ENCODE measurements at places on chromosomes 3 and 15.
A peak's percentile ranks its signal among the peaks of the same experiment; 100 is the strongest.

- peak; percentile 58 for DNase-seq
Observed at GRCh38 chr3:42190701-42191442, 75.1 kb downstream of the CCK start.

DNA sequence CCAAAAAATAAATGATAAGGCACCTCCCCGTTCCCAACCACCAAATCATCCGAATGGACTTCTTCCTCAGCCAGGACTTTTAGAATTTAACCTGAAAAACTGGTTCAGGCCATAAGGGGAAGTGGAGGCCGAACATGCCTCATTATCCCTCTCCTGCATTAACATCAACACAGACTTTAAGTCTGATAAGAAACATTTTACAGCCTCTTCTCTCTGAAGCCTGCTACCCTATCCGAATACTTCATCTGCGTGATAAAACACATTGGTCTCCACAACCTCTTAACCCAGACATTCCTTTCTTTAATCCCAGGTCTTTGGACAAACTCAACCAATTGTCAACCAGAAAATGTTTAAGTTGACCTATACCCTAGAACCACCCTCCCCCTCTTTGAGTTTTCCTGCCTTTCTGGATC, 850 bp upstream of the SLC41A3 start:
- no peak for DNase-seq

- no peak for DNase-seq
Observed at GRCh38 chr3:143511174-143511879, 336.9 kb downstream of the SLC9A9 start.

- DNase-seq, result no peak
Observed at GRCh38 chr3:152870027-152870426, 35.1 kb downstream of the P2RY1 start.

- DNase-seq, result no peak
Observed at GRCh38 chr15:98051734-98052133, 91.2 kb downstream of the ARRDC4 start.

DNA sequence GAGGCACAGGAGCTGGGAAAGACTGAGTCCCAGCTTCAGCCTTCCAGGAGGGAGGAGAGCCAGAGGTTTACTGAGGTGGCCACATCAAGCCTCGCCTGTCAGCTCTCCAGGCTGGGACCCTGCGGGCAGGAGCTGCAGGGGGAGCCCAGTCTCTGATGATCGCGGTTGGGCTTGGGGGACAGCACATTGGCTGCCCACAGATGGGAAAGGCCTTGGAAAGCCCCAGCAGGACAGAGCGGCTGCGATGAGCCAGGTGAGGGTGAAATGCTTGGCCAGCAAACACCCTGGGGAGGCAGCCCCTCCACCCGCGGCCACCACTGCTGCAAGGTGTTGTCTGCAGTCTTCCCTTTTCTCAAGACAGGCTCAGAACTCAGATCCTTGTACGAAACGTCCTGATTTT, 31.2 kb downstream of the SEC61A1 start:
- no peak for DNase-seq

GRCh38 chr3:51957520-51958205, 2.5 kb downstream of the GPR62 start:
- no peak for DNase-seq

- peak; percentile 86 for DNase-seq
Observed at GRCh38 chr15:69468241-69469121, 15.9 kb downstream of the RPLP1 start.

- DNase-seq, result peak; percentile 26
Observed at GRCh38 chr3:121431726-121432517, 113.9 kb downstream of the POLQ start.

DNA sequence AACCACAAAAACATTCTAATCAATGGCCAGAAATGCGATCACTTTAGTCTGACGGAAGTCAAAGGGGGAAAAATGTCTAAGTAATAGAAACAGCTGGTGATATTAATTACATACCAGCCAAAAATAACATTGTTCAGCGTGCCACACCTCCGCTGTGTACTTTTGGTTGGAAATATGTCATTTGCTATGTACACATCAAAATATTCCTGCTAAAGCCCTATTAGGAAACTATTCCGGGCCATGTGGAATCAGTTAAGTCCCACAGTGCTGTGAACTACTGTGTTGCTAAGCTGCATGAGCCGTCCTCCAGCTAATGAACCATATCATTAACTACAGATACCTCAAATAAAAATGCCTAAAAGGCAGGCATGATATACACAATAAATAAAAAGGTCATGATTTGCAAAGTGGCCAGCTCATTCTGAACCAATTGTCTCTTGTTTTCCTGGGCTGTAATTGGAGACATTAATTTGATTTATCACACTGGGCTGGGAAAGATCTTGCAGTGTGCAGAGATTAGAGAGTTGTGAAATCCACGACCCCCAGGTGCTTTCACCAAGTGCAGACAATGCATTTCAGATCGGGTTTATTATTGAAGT, 200.5 kb upstream of the LRTM1 start:
- no peak for DNase-seq

DNA sequence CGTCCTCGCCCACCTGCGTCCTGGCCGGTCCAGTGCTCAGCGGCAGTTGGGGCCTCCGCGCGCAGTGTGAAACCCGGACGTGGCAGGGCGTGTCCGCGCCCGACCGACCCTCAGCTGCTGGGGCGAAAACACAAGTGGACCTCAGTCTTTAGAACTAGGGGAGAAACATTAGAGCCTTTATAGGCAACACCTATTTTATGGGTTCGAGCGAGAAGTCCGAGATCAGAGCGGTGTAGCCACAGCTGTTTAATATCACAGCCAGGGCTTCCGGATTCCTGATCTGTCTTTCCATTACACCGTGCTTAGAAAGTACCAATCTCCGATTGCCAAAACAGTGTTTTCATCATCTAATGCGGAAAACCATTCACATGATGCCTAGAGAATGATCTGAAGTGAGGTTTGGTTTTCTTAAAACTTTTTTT, 506 bp downstream of the RAD51 start:
- DNase-seq, result no peak

GRCh38 chr3:177751770-177752169, 554.5 kb upstream of the TBL1XR1 start:
- DNase-seq, result no peak

DNA sequence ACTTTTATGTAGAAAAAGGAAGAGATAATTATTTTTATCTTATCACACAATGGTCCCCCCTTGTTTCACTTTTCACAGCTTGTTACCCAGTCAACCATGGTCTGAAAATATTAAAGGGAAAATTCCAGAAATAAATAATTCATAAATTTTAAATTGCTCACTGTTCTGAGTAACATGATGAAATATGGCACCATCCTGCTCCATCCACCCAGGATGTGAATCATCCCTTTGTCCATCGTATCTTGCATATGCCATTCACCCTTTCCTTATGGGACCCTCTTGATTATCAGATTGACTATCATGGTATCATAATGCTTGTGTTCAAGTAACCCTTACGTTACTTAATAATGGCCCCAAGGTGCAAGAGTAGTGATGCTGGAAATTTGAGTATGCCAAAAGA, 43.7 kb downstream of the ANKRD28 start:
- no peak for DNase-seq
